ENCODE measurements at places on chromosomes 7 and 10.
A peak's percentile ranks its signal among the peaks of the same experiment; 100 is the strongest.

- no peak for DNase-seq
Measured at GRCh38 chr7:132162556-132163144, 413.6 kb downstream of the PLXNA4 start.

GRCh38 chr10:13483073-13483472 is 45.7 kb downstream of the BEND7 start:
- DNase-seq: no peak

GRCh38 chr7:17706734-17707133 is 233.6 kb downstream of the SNX13 start:
- DNase-seq: peak; percentile 6

DNA sequence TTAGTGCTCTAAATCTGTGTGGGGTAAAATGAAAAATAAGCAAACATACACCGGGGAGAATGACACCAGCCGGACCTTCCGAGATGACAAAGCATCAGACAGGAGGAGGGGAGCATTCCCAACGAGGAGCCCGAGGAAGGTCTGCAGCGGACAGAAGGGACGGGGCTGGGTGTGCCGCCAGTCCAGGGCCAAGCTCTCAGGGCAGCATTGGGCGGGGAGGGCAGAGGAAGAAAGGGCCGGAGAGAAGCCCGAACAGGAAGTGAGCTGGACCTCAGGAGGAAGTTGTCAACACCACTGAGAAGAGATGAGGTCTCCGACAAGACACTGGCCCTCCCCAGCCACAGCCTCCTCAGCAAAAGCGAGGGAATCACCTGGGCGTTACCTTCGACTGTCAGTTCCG is 182.6 kb upstream of the RNF32 start:
- no peak for DNase-seq

GRCh38 chr10:117950408-117950807 is 96.3 kb downstream of the RAB11FIP2 start:
- no peak for DNase-seq

- no peak for DNase-seq
Measured at GRCh38 chr7:121595758-121596696, 199.9 kb upstream of the FAM3C start.

- no peak for DNase-seq
Measured at GRCh38 chr10:1154531-1155295, 98.5 kb downstream of the WDR37 start.

- no peak for DNase-seq
Measured at GRCh38 chr7:73451780-73452398, 18.3 kb downstream of the FZD9 start.

DNA sequence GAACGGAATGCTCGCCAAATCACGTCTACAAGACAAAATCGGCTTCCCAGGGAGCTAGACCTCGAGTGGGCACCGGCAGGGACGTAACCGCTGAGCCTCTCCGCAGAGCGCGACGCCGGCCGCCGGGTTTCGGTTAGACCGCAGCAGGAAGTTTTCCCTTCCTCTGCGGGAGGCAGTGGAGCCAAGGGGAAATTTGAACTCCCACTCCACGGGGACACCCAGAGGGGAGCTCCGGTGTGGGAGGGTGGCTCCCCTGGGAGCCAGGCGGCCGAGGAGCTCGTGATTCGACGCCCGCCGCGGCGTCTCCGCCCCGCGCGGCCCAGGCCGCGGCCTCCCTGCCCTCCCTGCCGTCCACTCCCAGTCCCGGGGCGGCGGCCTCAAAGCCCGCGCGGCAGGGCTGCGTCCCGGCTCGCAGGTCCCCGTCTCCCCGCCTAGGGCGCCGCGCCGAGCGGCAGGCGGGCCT is 426 bp downstream of the SYPL1 start:
- no peak for DNase-seq

GRCh38 chr7:45514944-45515343 is 59.2 kb upstream of the ADCY1 start:
- DNase-seq: no peak

DNA sequence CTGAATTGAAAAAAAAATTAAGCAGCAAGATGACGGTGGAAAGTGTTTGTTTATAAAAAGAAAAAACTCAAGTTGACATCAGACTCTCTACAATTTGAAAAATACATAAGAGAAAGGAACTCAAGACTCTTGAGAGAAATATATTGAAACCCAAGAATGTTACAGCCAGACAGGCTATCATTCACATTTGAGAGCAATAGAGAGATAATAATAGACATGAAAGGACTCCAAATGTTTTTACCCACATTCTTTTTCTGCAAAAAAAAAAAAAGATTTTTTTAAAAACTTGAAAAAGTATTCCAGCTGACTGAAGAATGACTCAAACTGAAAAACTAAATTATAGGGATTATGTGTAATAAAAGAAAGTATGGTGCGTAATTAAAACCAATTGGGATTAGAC is 532.4 kb downstream of the INHBA start:
- no peak for DNase-seq

- DNase-seq: no peak
Measured at GRCh38 chr10:86851328-86852207, 95.1 kb downstream of the BMPR1A start.

DNA sequence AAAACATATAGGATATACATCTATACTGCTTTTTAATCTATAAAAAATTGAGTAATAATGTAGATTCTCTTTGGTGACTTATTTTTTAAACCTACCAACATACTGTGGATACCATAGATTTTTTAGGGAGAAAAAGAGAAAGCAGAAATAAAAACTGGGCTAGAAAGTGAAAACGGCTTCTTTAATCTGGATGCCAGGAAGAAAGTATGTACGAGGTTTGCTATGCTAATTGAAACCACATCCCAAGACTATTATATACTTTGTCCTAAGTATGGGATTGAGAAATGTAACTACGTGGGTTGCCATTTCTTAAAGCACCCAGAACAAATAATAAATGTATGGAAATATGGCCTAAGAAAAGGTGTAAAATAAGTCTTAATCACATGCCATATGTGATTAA is 129.0 kb upstream of the NFE2L3 start:
- no peak for DNase-seq

DNA sequence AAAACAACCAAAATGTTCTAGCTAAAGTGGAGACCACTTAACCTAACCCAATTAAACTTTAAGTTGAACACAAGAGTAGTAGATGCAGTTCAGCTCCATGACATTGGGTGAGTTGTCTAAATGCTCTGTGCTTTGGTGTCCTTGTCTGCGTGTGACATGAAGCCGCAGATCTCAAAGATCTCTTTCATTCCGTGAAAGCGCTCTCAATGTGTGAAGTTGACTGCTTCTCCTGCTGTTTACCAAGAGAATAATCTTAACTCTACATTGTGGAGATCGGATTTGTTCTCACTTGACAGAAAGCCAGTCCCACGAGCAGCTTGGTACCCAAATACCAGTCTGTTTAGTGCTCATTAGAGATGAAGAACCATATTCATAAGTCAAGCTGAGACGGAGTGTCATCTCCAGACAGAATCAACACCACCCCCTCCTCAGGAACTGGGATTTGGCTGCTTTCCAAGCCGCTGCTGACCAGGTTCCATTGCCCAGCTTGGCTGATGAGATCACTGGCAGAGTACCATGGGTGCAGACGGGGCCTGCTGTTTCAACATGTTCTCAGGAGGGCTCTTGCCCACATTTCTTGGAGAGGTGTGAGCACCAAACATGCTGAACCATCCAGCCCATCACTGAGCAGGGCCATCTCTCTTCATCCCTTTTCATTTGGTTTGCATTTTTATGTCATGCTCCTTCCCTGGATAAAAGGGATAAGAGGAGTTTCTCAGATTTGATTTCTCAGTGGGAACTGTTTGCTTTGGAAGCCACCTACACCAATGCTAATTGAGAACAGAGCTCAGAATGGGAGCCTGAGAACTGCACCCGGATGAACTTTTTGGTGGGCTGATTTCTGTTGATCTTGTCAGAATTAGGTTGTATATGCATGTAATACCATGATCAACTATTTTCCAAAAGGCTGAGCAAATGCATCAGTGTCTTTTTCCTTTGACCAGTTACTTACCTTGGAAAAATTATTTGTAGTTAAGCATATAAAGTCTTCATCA is 95.8 kb upstream of the AGBL3 start:
- DNase-seq: no peak

- DNase-seq: no peak
Measured at GRCh38 chr10:132320654-132321469, 11.1 kb upstream of the LRRC27 start.

GRCh38 chr7:74372511-74373111 is 81.1 kb upstream of the GTF2IRD1 start:
- no peak for DNase-seq

DNA sequence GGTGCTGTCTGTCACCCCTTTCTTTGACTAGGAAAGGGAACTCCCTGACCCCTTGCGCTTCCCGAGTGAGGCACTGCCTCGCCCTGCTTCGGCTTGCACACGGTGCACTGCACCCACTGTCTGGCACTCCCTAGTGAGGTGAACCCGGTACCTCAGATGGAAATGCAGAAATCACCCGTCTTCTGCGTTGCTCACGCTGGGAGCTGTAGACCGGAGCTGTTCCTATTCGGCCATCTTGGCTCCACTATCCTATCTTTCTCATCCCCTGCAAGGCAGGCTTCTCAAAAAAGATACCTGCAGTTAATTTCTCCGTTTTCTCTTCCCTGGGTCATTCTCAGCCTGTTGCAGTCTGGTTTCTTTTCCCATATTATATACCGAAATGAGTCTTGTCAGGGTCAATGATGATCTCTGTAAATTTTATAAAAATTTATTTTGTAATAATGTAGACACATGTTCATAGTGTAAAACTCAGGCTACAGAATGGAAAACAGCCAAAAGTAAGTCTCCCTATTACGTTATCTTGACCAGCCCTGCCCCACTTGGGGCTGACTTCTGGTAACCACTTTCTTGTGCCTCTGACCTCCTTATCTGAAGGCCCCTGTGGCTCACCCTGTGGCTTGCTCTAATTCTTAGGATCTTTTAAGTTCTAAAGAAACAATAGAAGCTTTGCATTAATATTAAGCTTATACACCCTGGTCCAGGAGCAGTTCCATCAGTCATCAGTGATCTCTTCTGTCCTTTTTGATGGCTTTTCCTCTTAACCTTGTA is 20.7 kb downstream of the BLVRA start:
- no peak for DNase-seq

DNA sequence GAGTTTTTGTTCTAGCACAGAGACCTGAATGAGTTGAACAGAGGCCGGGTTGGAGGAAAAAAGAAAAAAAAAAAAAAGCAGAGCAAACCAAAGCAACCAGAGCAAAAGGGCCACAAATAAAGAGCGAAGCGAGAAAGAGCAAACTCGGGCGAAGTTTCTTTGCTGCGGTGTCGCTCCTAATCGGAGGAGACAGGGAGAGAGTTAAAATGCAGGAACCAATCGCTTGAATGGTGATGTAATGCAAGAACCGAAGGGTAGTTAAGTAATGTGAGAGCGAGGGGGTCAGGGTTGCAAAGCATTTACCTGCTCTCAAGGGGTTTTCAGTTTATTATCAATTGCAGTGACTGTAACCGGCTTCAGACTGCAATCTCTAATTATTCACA is 271.7 kb downstream of the TRIL start:
- no peak for DNase-seq

- DNase-seq: no peak
Measured at GRCh38 chr7:99860281-99861127, 16.3 kb downstream of the OR2AE1 start.

DNA sequence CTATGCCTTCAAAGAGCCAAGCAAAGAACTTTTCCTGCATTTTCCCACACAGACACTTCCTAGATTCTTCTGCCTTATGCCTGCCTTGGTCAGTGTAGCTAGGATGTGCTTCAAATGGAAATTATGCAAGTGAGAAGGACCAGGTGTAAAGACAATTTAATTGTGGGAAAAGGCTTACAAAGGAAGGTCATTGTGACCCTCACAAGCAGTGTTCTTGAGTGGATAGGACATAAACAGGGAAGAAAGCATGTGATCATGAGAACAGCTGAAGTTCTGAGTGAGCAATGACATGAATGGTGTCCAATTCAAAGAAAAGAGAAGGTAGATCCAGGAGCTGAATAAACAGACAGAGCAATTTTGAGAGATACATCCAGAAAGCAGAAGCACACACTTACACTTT is 1.3 kb upstream of the PIP start:
- no peak for DNase-seq

DNA sequence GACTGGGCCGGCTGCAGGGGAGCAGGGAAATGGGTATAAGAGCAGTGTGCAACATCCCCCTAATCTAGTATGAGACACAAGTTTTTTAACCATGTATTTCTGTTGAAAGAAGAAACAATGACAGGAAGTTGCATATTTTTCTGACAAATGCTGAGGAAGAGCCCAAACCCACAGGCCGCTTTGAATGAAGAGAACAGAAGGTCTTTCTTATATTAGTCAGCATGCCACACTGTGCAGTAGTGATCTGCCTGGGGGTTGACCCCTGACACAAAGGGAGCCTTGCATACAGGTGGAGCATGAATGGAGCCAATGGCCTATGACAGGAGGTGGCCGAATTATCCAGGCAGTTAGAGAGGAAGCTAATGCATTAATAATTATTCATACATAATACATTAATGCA is 518.3 kb downstream of the PLXDC2 start:
- no peak for DNase-seq

All from effector CD4-positive, alpha-beta T cell (primary cell).